Activated naive CD4-positive, alpha-beta T cell treated with Interleukin-2 at 50 U/mL for 16 hours (primary cell): ENCODE measurements at places on chromosomes 13 and 19.

DNA sequence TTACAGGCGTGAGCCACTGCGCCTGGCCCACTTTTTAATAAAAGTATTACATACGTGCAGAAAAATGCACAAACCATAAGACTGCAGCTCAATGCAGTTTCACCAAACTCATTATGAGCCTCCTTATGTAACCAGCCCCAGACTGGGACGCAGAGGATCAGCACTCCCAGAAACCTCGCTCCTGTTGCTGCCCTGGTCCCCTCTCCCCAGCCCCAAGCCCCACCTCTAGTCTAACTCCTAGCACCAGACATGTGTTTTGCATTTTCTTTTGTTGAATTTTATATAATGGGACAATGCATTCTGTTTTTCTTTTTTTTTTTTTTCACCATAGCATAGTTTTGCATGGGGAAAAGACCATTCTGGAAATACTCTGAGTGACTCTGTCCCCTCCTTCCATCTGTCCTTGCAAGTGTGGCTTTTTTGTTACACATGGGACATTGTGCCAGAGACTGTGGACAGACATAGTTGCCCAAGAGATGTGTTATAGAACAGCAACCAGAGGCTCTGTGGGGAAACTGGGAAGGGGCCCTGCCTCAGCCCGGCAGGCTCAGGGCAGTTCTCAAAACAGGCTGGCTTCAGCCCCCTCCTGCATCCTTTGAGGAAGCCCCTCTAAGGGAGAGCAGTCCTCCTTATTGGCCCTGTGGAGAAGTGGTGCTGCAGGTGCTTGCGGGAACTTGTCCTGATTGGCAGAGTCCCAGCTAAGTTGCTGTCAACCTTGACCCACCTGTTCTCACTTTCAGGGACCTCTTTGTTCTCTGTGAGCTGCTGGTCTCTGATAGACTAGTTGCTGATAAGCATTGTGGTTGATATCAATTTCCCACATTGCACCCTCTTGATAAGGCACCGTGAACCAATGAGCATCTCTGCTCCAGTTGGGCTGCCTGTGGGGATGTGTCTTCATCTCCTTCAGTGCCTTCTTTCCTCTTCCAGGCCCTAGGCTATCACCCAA lies 13.8 kb upstream of the OLFM4 start:
- no peak for DNase-seq

DNA sequence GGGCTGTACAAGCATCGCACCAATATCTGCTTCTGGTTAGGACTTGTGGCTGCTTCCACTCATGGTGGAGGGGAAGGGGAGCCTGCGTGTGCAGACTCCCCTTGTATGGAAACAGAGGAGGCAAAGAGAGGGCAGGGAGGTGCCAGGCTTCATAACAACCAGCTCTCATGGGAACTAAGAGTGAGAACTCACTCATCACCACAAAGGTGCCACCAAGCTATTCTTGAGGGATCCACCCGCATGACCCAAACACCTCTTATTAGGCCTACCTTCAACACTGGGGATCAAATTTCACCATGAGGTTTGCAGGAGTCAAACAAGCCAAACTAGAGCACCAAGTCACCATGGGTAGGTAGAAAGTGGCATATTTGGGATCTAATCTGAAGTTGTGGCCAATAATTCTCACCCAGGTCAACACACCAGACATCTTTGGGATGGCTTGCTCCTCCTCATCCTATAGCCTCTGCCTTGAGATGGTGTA lies 46.4 kb downstream of the RUBCNL start:
- no peak for DNase-seq

GRCh38 chr13:61833228-61833627 lies 417.6 kb upstream of the PCDH20 start:
- DNase-seq, result no peak

GRCh38 chr13:112097770-112098169 lies 30.8 kb downstream of the SOX1 start:
- no peak for DNase-seq
